ENCODE measurements at places on chromosomes 13 and 19. TPM values are rescaled to one million over a fixed set of nuclear protein-coding genes. Genes with fewer than 3 reads are reported as not detected.

Gene GRK1
- not detected for total RNA-seq

Gene ARL11
- total RNA-seq = 20.5 TPM

Gene DZIP1
- total RNA-seq = not detected

Gene FCAR
- not detected for total RNA-seq

Gene SYT5
- 1.3 TPM for total RNA-seq

Gene PLEKHA4
- total RNA-seq = 8.1 TPM

Gene GPC5
- total RNA-seq = not detected

Gene NRTN
- total RNA-seq = 0.49 TPM

Gene ZNF578
- total RNA-seq = not detected

Gene UBL5
- total RNA-seq = 271 TPM

Gene KLK3
- not detected for total RNA-seq

Gene CEACAM3
- total RNA-seq = not detected

Gene GPX4
- 148 TPM for total RNA-seq

Gene ZNF888
- total RNA-seq = 11.3 TPM

Gene APOC1
- not detected for total RNA-seq

Gene IGFL3
- not detected for total RNA-seq

Gene FFAR1
- total RNA-seq = 11.6 TPM

Gene PLPPR3
- not detected for total RNA-seq

Gene BCL3
- total RNA-seq = 22.9 TPM

Gene KLK7
- total RNA-seq = not detected

Gene ICAM1
- total RNA-seq = 13.5 TPM

Gene CCL25
- total RNA-seq = 0.70 TPM

Gene C19orf85
- not detected for total RNA-seq

Data from OCI-LY7 (cell line).